ENCODE measurements at places on chromosomes 5 and 9.

DNA sequence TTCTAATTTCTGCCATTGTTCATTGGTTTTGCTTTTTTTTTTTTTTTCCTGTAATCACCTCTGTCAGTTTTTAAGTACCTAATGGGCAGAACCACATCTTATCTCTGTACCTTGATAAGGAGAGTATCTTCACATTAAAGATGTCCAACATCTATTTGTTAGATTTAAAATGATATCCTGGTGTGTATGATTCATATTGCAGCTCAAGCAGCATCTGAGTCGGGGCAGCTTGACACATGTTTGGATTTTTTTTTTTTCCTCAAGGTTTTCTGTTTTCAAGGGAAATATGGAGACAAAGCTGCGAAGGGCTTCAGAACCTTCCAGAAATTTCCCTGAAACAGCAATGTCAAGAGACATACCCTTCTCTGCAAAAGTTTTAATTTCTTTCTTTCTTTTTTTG is 164.7 kb downstream of the DOCK2 start:
- no peak for DNase-seq

GRCh38 chr9:19104515-19105282 is 2.0 kb upstream of the HAUS6 start:
- no peak for DNase-seq

- no peak for DNase-seq
These were observed 35.2 kb upstream of the CDC42SE2 start for GRCh38 chr5:131228646-131229045.

DNA sequence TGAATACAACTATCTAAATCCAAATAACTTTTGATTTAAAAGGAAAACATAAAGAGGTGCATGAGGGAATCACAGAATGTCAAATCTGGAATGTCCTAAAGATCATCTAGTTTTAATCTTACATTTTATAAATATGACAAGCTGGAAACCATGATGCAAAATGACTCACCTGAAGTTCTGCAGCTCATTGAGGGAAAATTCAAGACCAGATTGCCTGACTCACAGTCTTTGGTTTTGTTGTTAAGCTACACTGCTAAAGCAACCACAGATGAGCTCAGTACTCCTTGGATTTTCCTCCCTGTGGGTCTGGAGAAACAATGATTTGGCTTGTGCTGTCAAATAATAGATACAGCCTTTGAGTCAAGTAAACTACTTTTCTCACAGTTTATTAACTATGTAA is 19.1 kb upstream of the EDIL3 start:
- DNase-seq = no peak

GRCh38 chr5:96415897-96416296 is 17.2 kb downstream of the PCSK1 start:
- no peak for DNase-seq
